ENCODE measurements at places on chromosomes 2 and 18.

DNA sequence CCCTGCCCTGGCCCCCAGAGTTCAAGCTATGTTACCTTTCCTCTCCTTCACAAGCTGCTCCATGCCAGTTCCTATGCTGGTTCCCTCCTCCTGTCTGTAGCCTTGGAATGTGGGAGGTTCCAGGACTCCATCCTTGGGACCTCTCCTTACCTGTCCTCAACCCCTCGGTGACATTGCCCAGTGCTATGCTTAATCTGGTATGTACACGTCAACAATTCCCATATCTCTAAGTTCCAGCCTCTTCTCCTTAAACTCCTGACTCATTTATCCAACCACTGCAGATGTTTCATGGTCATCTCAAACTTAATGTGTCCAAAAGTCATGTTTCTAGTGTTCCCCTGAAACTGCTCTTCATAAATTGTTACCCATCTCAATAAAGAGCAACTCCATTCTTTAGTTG, 160.8 kb downstream of the TNS1 start:
- no peak for DNase-seq

DNA sequence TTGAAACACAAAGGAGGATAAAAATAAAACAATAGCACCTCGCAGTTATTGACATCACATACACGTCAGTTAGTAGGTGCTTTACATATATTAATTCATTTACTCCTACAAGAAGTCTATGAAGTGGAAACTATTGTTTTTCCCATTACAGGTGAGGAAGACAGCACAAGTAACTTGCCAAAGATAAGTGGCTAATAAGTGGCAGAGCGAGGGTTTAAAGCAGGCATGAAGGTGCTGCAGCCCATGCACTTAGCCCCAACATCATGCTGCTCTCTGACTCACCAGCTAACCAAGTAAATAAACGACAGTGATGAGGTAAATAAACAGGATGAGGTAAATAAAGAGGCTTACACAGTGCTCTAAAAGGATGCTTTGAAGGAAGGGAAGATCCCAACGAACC, 498.6 kb upstream of the ZEB2 start:
- DNase-seq: no peak

GRCh38 chr2:81481994-81482368, 1177.4 kb upstream of the LRRTM1 start:
- DNase-seq: no peak

DNA sequence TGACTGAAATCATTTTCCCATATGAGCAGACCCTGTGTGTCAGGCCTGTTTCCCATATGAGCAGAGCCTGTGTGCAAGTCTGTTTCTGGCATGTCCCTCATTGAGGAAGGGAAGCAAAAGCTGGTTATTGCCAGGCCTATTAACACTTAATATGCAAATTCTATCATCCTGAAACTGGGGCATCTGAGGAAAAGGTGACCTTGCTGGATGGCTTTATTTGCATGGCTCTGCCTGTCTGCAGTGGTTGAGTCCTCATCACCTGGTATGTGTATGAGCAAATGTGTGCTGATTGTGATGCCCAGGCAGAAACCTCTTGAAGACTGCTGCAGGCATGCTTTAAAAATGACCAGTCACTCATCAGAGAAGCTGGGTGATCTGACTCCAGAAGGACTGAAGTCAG, 31.2 kb downstream of the EIF4E2 start:
- no peak for DNase-seq

GRCh38 chr18:26088487-26088886, 1.9 kb downstream of the SS18 start:
- no peak for DNase-seq

GRCh38 chr2:53739032-53739431, 28.6 kb upstream of the CHAC2 start:
- DNase-seq: no peak

DNA sequence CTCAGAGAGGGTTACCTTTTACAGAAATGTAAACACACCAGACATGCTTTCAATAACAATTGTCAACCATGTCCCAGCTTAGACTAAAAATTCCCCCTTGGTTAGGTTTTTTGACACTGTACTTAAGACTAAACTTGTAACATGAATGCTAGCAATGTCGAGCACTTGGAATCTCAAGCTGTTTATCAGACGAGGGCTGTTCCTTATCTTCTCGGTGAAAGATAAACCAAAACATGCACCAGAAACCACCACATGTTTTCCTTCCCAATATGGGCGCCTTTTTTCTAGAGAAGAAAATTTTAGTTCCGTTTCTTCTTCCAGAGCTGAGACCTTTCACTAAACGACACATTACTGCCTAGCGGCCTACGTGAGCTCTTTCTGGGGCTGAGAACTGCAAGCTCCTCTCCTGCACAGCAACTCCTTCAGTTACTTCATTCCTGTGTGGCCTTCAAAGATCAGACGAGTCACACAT, 42.4 kb upstream of the ACKR3 start:
- DNase-seq: no peak

GRCh38 chr2:210112871-210113270, 58.3 kb downstream of the KANSL1L start:
- no peak for DNase-seq

DNA sequence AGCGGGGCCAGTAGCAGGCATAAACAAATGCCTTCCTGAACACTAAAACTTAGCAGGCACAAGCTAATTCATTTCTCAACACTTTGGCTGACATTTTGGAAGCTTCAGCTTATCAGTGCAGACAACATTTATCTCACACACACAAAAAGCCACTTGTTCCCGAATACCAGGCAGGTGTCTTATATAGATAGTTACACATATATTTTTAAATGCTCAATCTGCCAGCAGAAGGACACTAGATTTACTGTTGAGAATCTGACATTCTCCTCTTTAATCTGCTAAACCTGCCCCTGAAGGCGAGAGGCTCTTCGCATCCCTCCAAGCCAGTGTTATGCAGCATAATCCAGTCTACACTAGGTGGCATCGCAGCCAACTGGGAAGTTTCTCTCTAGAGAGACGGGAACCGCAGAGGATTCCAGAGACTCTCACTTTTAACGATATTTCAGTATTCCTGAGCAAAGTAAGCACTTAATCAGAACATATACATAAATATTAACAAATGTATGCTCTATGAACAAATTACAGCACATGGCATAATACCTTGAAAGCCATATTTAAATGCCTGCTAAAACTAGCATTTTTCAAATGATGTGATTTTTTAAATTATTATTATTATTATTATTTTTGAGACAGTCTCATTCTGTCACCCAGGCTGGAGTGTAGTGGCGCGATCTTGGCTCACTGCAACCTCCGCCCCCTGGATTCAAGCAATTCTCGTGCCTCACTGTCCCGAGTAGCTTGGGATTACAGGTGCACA, 90.2 kb upstream of the SCG2 start:
- DNase-seq: no peak

- DNase-seq: peak; percentile 71
Measured at GRCh38 chr2:27320958-27321543, 1.8 kb downstream of the MPV17 start.

- peak; percentile 89 for DNase-seq
Measured at GRCh38 chr2:217836901-217837491, 165.8 kb downstream of the TNS1 start.

GRCh38 chr2:84527137-84528129, 11.1 kb downstream of the DNAH6 start:
- no peak for DNase-seq

DNA sequence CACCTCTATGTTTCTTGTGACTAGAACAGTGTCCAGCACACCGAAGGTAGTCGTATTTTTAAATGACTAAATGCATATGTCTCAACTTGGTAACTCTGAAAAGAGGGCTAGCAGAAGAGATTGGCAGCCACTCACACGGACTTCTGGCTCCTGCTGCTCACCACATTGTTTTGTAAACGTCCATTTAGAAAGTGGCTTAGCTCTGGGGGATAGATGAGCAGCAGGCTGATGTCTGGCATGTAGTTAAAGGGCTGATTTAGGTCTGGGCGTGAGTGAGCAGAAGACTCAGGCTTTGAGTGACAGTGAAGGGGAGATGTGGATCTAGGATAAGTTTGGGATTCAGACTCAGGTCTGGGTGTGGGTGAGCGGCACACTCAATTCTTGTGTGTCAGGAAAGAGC, 372.9 kb upstream of the HS6ST1 start:
- DNase-seq: no peak

DNA sequence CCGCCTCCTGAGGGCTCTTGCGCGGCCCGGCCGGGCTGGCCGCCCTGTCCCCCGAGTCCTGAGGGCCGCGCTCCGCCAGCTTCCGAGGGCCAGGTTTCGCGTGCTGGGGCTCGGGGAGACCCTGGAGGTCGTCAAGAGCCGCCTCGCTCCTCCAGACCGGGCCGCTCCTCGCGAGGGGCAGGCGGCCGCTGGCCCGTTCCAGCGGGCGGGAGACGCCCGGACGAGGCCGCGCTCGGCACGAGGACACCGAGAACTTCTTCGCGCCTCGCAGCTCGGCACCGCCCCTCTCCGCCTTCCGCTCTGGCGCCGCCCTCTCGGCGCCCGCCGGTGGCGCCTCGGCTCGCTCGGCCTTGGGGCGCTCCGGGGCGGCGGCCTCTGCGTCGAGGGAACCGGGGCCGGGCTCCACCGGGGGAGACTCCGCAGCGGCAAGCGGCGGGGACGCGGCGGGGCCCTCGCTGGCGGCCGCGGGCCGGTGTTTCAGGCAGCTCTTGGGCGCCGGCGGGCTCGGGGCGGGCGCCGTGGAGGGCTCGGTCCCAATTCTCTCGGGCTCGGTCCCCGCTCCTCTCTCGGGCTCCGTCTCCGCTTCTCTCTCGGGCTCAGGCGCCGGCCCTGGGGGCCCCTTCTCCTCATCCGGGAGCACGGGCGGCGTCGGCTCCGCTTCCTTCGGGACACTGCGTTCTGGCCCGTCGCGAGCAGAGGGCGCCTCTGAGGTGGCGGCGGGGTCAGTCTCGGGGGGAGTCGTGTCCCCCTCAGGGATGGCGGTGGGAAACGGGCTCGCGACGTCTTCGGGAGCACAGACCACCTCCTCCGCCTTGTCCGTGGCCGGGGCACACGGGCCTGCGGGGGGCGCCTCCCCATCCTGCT, 91.6 kb upstream of the MGAT4A start:
- peak; percentile 71 for DNase-seq

DNA sequence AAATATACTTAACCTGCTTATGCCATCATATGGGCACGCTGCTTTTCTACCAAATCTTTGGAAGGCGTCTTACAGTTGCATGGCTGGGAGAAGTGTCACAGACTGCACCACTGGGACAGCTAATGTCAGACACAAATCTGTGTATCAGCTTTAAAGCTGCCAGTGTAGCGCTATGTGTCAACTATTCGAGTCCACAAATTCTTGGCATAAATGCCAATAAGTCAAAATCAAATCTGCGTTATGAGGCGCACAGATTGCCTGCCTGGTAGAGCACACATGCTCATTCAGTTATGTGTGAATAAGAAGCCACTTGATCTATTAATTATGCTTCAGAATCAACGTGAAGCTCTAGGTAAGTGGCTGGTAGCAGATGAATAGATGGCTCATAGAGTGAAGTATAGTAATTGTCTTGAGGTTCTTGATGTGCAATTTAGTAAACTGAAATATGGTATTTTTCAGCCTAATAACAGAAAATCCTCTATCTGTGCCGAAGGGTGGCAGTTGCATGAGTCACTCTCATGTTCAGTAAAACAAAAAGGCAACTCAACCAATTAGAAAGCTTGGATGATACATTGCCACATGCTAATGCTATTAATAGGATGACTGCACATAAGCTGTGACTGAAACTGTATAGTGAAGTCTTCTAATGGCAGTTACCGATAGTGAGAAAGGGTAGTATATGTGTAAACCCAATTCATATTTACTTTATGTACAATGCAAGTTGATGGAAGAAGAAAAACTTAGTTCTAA, 52.0 kb downstream of the DCC start:
- no peak for DNase-seq

GRCh38 chr2:181752301-181752700, 72.0 kb upstream of the NEUROD1 start:
- DNase-seq: no peak

DNA sequence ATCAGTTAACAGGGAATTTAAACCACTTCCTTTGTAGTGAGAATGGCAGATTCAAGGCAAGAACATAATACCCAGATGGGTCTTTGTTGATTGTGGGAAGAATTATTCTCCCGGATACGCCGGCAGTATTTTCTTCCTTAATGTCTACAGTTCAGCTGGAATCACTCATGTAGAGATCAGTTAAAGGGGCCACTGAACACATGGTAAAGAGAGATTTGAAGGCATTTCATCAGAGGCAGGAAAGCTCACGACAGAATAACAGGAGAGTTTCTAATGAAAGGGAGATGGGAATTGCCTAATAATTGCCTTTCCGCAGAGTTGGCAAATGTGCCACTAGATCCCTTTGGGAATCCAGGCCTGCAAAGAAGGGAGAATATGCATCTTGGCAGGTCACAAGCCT, 327.7 kb upstream of the ZNF804A start:
- no peak for DNase-seq

- DNase-seq: no peak
Measured at GRCh38 chr18:45083226-45083855, 402.7 kb downstream of the SETBP1 start.

GRCh38 chr2:207236156-207236935, 70.6 kb upstream of the KLF7 start:
- DNase-seq: peak; percentile 29

- no peak for DNase-seq
Measured at GRCh38 chr2:32858713-32859112, 88.0 kb upstream of the LTBP1 start.

DNA sequence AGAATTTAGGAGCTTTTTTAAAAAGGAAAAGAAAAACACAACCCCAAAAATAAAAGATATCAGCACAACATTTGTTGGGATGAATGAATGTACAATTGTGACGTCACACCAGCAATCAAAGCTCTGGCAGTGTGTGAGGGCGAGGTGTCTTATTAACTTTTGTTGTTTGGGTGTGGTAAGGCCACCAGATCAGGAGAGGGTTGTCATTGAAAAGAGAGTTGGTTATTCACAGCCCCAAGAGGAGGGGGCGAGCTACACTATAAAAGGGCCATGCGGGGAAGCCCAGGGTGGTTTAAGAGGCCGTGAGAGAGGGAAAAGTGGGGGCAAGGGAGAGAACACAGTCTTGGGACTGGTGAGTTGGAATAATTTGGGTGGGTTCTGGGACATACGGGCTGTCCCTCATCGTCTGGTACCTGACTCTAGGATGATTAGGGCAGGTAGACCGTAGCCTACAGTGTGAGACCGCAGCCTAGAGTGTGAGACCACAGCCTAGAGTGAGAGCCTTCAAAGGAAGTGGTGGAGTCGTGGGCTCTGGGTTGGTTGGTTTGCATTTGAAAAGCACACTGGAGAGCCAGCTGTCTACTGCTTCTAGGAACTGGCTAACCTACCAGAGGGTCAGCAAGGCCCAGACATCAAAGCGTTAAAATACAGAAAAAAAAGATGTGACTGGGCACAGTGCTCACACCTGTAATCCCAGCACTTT, 128.4 kb downstream of the INO80D start:
- DNase-seq: no peak

DNA sequence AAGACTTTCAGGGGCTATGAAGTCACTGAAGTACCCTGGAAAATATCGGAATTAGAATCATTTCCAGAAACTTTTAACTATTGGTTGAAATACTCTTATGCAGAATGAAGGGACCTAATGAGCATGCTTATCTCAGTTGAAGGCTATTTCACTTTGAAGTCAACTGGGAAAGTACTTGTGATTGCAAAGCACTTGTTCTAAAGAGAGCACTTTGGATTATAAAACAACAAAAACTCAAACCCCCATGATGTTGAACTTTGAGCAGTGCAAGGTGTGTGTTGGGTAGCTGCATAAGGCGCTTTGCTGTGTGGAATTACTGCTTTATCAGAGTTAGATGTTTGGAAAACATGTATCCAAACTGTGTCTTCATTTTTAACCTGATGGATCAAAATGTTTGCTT, 12.0 kb upstream of the MGAT5 start:
- no peak for DNase-seq

Data from left ventricle myocardium inferior (tissue), 1 donor.